ENCODE measurements at places on chromosomes 7 and 10.

- no peak for DNase-seq
Measured at GRCh38 chr7:116551692-116552091, 26.9 kb downstream of the CAV1 start.

- no peak for DNase-seq
Measured at GRCh38 chr10:32144817-32145688, 88.8 kb upstream of the KIF5B start.

DNA sequence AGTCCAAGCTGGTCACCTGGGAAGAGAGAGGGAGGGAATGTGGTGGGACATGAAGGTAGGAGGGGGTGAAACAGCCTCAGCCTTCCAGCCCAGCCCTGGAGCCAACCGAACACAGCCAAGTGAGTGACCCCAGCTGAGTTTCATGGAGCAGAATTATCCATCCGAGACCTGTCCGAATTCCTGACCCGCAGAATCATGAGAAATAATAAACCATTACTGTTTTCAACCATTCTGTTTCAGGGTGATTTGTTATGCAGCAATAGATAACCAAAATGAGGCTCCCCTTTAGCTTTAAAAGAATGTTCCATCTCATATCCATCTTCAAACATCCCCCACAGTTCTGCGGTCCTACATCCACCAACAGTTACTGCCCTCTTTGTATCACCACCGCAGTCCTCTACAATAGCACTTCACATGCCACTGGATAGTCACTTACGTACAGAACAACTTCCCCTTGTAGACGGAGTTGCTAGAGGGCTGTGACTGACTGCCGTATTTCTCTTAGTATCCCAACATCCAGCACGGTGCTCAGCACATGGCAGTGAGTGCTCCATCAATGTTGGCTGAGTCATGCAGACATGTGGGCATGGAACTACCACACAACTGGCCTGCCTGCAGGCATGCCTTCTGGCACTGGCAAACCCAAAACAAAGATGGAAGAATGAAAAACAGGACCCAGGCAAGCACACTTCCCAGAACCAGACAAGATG, 18.5 kb downstream of the KIAA1549 start:
- no peak for DNase-seq

DNA sequence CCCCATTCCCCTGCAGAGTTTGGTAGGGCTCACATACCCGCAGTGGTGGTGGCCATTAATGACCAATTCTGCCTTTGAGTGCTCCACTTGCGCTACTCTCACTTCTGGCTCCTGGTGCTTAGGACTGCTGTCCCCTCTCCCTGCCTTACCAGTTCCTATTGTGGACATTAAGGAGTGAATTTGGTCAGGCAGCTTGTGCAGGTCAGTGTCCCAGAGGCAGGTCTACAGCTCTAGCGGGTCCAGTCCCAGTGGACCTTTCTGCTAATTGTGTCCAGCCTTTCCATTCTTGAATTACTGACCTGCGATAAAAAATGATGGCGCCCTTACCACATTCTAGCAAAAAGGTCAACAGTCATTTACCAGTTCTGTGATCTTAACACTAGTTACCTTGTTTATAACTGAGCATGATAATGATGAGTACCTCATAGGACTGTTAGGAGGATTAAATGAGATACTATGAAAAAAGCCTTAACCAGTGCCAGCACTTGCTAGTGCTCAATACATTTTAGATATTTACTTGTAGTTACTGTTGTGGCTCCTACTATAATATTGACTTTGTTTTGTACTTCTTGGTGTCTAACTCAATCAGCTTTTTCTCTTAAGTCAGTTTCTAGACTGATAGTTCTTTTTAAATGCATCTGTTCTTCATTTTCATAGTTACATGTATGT, 14.1 kb downstream of the ST7 start:
- DNase-seq: no peak

DNA sequence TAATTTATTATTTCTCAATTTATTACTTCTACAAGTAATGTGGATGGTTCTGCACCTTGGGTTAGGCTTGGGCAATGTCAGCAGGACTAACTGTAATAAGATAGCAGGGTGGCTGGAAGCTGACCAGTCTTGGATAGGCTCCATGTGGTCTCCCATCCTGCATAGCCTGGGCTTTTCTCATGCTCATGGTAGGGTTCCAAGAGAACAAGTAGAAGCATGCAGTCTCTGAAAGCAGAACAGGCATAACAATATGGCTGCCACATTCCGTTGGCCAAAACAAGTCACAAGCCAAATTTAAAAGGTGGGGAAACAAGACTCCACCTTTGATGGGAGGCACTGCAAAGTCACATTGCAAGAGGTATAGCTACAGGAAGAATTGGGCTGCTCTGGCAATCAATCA, 98.6 kb upstream of the MDFIC start:
- no peak for DNase-seq

DNA sequence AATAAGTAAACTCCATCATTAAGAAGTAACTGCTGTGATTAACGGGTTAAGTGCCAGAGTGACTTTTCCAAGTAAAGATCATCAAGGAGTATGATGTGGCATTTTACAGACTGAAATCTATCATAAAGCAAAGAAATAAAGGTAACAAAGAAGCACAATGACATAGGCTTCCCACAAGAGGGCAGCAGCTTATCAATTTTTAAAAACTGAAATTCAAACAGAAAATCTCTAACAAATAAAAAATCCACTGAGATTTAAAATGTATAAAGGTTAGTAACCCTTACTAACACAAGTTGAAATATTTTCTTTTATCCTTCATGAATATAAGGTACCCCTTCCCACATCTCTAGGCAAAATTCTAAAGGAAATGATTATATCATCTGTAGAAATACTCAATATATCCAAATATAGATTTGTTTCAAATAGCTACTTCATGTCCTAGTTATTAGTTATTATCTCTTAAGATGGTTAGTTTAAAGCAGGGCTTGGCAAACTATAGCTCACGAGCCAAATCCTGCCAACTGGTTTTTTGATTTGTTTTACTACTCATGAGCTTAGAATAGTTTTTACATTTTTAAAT, 29.2 kb downstream of the FAM3C start:
- DNase-seq: no peak

GRCh38 chr7:157500171-157500960, 163.6 kb downstream of the DNAJB6 start:
- DNase-seq: no peak

- no peak for DNase-seq
Measured at GRCh38 chr7:50147951-50148808, 55.1 kb upstream of the ZPBP start.

DNA sequence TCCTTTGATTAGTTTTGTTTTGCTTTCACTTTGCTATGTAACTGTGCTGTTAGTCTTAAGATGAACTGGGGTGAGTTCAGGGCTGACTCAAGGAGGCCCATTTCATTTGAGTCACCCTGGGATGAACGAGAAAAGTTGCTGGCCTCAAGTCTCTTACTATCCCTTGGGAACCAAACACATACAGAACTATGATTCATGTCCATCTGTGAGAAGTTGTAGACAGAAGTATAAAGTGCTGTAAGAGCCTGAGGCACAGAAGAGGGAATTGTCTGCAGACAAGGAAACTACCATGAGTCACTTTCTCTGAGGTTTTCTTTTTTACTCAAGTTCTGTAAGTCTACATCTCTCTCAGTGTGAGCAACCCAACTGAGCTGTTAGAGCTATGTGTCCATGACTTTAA, 179.8 kb upstream of the CSTF2T start:
- DNase-seq: no peak

Measured in right forelimb (tissue), 1 donor.